Chondrocyte (in vitro differentiated cells): ENCODE measurements at places on chromosomes 4 and X. TPM values are rescaled to one million over a fixed set of nuclear protein-coding genes. Genes with fewer than 3 reads are reported as not detected.

- peak overlapping the region; percentile 21 for H3K4me3 ChIP-seq
- DNase-seq: no peak
- no peaks in the 10 kb centered on the region for H3K27me3 ChIP-seq
- no peaks in the 10 kb centered on the region for H3K36me3 ChIP-seq
- peaks cover 41% of the 10 kb centered on the region for H3K4me1 ChIP-seq
Observed at GRCh38 chr4:82774711-82775171, 23.9 kb downstream of the SCD5 start.

- no peaks in the 10 kb centered on the region for H3K36me3 ChIP-seq
- no peak for DNase-seq
- H3K4me3 ChIP-seq: no peak overlapping the region
Observed at GRCh38 chrX:99271641-99272040, 1138.4 kb downstream of the PCDH19 start.

The ANXA3 gene
- 3.7 to 22.0 TPM (median 21.9 TPM) in 3 replicates for total RNA-seq

The EGF gene
- total RNA-seq: 0.87 to 1.4 TPM (median 1.3 TPM) in 3 replicates

DNA sequence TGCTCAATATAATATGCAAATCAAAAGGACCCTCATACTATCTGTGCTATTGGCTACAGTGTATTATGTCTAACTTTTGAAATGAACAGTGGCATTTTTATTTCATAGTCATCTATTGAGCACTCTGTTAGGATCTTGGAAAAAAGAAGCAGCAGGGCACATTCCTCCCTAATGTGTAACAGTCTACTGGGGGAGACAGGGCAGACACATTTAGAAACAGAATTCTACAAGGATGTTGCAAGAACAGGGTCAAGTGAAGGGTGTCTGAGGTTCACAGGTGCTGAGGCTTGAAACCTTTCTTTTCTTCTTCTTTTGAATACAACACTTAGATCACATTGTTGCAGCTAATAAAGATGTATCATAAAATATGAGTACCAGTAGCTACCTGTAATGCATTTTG, 129.7 kb upstream of the SLC4A4 start:
- peaks cover 50% of the 10 kb centered on the region for H3K4me1 ChIP-seq
- H3K27ac ChIP-seq: peak overlapping the region; percentile 52
- no peak overlapping the region for H3K4me3 ChIP-seq
- no peaks in the 10 kb centered on the region for H3K36me3 ChIP-seq
- no peak for DNase-seq
